ENCODE measurements at places on chromosomes 4 and X.

GRCh38 chr4:186342582-186342981 lies 76.6 kb downstream of the F11 start:
- no peak for DNase-seq

DNA sequence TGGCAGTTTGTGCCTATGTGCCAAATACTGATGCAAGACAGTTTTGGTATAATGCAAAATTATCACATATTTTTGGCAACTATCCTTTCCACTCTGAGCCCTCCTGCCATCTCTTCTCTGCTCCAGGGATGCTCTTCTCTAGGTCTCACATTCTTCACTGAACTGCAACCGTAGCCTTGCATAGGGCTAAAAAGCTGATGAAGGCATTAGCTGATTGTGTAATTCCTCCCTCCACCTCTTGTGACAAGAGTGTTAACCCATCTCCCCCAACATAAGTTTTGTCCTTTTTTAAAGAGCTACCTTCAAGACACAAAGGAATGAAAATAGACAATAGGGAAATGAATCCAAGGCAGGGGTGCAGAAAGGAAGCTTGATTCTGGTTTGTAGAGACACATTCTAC lies 33.1 kb upstream of the ANK2 start:
- no peak for DNase-seq

DNA sequence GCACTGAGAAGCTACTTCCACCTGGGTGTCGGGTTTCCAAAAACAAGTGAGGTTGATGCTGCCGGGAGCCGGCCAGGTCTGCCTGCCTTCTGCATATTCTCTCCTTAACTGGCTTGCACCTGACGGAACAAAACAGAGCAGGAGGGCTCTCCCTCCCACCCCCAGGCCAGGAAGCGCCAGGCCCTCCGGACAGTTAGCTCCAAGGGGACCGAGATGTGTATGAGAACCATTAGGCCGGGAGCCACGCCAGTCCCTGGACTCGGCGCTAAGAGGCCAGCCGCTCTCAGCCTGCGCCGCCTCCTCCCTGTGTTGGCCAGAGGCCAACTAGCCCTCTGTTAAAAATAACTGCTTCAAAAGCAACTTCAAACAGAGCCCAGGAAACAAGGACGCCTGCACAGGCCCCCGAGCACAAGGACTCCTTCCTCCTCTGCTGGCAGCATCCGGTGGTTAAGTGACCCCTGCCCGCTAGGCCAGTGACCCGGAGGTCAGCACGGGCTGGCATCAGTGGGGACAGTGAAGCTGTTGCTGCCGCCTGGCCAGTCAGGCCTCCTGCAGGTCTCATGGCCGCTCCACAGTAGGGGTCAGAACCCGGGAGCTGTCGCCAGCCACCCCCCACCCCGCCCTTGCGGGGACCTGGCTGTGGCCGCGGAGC lies 107.9 kb downstream of the ABLIM2 start:
- DNase-seq, result no peak

- no peak for DNase-seq
Observed at GRCh38 chr4:186891859-186892486, 168.3 kb upstream of the FAT1 start.

DNA sequence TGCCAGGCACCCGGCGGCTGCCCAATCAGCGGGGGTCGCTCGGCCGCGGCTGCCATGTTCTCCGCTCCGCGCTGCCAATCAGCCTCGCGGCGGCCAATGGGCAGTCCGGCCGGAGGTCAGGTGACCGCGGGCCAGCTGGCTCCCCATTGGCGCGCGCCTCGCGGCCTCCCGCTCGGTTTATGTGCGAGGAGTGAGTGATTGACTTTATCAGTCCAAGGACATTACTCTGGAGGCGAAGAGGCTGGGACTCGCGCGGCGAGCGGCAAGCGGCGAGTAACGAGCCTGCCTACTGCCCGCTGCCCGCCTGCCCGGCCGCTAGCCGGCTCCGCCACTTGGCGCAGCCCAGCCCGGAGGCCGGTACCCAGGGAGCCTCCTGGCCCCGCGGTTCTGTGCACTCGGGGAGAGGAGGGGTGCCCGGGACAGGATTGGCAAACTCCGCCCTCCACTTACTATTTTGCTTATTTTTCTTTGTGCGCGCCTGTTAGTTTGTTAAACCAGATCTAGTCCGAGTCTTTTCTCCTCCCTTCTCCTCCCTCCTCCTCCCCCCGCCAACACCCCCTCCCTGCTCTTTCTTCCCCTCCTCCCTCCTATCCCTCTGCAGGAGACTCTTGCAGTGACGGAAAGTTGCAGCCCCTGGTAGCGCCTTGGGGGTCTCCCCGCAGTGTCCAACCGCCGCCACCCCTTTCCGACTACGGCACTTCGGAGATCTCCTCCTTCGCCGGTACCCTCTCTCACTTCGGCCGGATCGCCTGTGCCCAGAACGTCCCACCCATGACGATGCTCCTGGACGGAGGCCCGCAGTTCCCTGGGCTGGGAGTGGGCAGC lies at the start of gene ZIC3:
TSS of gene ZIC3 (plus strand) at position 207 of the 825 bp plus-strand sequence. CDS start at position 772, 565 bp downstream.
- no peak for DNase-seq

GRCh38 chr4:66300336-66300934 lies 630.1 kb upstream of the EPHA5 start:
- no peak for DNase-seq

GRCh38 chrX:148500423-148501385 lies at the start of gene AFF2:
TSS of gene AFF2 (plus strand) at chrX:148500617. CDS start at chrX:148501098, 481 bp downstream.
- peak; percentile 9 for DNase-seq

GRCh38 chrX:45077748-45078424 lies 122.8 kb downstream of the DIPK2B start:
- no peak for DNase-seq

DNA sequence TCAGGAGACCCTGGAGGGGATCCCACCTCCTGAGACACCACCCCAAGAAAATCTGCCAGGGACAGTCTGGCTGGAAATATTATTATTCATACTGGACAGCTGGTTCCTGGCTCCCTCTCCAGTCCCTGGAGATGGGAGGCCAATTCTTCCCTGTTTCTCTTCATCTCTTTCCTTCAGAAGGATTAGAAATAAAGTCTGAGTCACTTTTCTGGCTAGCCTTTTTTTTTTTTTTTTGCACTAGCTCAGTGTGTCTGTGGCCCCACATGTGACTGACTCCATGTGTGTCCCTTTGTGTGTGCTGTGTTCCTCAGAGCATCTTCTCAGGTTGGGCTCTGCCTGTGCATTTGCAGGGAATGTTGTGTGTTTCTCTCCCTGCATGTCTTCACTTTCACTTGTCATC lies 1.8 kb upstream of the FRMPD3 start:
- no peak for DNase-seq

GRCh38 chr4:176498617-176499256 lies 179.0 kb downstream of the SPCS3 start:
- DNase-seq, result no peak

- no peak for DNase-seq
Observed at GRCh38 chr4:3671571-3672464, 94.4 kb upstream of the ADRA2C start.

- DNase-seq, result no peak
Observed at GRCh38 chr4:20127626-20128025, 124.1 kb upstream of the SLIT2 start.

DNA sequence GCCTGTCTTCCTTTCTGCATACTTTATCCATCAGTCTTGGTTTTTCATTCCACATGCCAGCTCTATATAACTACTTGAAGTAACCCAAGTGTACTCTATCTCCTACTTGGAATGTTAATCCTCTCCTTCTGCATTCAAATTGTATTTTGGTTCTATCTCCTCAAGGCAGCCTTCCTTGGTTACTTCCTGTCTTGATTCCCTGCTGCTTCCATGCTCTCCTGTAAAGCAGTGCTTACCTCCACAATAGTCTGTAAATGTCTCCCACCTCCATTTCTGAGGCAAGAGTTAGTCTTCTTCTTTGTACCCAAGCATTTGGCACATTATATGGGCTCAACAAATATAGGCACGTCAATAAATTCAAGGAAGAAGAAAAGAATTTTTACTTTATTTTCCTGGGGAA lies 298.4 kb downstream of the ARHGAP24 start:
- DNase-seq, result no peak

DNA sequence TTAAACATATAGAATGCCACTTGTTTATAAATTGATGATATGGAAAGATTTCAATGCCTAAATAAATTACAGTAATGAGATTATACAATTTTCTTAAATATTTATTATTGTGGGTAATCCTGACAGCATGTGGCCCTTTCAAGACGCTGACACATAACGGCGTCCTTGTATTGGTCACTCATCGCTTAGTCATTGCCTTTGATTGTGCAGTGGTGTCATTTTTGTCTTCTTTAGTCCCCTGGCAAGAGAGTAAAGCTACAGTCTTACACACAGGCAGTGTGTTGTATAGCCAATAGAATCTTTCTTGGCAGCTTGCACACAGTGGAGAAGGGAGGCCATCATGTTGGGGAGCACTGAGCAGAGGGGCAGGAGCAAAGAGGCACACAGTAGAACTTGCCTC lies 361.8 kb upstream of the GALNT7 start:
- DNase-seq, result no peak

- no peak for DNase-seq
Observed at GRCh38 chr4:147674496-147674895, 9.5 kb downstream of the PRMT9 start.

DNA sequence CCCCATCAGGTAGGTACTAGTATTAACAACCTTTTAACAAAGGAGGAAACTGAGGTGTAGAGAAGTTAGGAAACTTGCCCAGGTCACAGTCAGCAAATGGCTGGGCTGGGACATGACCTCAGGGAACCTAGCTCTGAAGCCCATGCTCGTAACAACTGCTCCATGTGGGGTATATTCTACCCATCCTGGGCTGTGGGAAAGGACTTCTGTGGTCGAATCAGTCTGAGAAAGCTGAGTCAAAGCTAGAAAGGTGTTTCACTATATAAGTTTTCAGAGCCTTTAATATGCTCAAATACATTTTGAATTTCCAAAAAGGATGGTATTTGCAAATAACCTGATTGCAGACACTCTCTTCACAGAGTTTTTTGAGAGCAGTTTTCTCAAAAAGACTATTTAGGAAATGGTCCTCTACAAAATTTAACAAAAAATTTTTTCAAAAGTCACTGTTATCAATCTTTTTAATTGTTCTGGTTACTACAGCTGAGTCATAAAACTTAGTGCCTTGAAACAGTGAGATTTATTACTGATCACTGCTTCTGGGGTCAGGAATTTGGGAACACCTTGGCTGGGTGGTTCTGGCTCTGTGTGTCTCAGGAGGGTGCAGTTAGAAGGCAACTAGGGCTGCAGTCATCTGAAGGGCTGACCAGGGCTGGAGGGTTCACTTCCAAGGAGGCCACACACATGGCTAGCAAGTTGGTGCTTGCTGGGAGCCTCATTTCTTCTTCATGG lies 53.6 kb downstream of the NSG1 start:
- DNase-seq, result no peak

DNA sequence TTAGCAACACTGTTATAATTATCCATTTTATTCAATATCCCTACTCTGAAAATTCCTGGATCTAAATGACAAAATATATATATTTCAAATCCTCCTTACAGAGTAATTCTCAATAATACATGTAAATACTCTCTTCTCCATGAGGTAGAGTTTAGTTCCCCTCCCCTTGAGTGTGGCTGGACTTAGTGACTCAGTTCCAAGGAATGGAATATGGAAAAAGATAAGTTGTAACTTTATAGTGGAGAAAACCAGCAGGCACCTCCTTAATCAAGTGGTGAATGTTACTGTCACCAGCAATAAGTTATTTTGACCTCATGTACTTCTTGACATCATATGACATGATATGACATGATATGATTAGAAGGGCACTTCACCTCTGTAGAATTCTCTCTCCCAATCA lies 302.0 kb downstream of the RAB28 start:
- DNase-seq, result no peak

DNA sequence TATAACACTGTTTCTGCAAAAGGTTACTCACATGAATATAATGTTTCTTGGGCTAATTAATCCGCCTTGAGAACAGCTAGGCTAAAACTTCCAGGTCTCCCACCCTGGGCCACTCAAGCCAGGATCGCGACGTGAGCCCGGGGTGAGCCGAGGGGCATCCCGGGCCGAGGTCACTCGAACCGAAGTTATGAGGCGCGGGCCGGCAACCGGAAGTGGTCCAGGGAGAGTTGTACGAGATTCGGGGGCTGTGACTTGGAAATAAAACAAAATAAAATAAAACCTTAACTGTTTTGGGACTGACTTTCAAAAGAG lies 317 bp downstream of the CMC4 start:
- no peak for DNase-seq

GRCh38 chr4:15720851-15721250 lies 18.0 kb downstream of the BST1 start:
- no peak for DNase-seq

DNA sequence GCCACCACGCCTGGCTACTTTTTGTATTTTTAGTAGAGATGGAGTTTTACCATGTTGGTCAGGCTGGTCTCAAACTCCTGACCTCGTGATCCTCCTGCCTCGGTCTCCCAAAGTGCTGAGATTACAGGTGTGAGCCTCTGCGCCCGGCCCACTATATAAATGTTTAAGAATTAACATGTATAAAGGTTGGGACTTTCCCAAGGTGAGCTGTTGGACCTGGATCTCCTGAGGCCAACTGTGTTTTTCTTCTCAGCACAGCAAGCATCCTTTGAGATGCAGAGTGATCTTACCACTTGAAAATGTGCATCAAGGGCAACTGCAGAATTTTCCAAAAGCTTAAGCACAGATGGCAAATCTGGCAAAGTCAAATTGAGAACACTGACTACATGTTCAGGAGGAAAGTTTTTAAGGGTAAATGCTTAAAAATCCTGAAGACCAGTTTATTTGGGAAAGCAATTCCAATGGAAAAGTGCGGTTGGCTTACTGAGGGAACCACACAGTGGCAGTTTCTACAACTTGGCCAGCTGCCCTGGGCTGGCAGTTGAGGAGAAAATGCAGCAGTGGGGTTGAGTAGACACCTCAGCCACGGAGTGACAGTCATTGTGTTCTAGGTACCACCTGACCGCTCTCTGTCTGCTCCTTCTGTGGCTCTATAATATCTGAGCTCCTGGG lies 168.9 kb downstream of the CBR4 start:
- no peak for DNase-seq

DNA sequence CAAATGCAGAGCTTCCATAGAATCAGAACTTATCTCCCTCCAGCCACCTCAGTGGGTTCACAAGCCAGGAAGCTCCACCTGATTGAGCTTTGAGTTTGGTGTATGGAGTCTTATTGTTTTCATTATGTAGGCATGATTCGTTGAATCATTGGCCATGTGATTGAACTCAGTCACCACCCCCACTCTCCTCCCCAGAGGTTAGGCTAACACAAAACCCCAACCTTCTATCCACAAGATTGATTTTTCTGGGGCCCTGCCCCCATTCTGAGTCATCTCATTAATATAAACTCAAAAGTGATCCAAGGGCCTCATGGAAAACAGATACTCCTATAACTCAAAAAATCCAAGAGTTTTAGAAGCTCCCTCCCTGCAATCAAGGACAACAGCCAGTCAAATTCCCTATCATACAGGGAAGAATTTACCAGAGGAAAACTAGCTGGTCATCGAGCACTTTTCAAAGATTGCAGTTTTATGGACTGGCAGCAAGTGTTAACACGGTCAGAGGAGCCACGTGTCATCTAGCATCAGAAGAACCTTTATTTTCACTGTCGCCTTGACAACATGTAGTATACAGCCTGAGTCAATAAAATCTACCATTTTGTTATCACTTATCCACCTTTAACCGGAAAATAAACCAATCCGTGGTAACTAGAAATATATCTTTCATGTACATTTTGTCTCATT lies 35.9 kb upstream of the GUCY1B1 start:
- no peak for DNase-seq
